NCI-H748 treated with DMSO at 0.1 percent for 48 hours (cell line): ENCODE measurements at places on chromosomes 5 and 9.
A peak's percentile ranks its signal among the peaks of the same experiment; 100 is the strongest.

DNA sequence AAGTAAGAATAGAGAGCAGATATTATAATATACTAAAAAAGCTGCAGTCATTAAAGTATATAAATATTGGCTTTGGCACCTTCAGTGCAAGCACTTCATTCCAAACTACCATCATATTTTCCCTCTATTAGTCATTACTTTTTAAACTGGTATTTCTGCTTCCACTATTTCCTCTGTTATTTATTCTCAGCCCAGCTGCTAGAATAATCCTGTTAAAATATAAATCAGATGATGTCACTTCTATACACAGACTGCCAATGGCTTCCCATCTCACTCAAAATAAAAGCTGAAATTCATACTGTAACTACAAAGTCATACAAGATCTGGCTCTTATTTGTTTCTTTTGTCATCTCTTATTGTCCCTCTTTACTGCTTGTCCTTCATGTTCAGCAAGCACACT lies 432.9 kb downstream of the TLE4 start:
- DNase-seq: no peak

GRCh38 chr5:176441921-176442323 lies 6.3 kb upstream of the FAF2 start:
- no peak for DNase-seq

GRCh38 chr5:169788168-169788567 lies 151.1 kb downstream of the DOCK2 start:
- DNase-seq: no peak

DNA sequence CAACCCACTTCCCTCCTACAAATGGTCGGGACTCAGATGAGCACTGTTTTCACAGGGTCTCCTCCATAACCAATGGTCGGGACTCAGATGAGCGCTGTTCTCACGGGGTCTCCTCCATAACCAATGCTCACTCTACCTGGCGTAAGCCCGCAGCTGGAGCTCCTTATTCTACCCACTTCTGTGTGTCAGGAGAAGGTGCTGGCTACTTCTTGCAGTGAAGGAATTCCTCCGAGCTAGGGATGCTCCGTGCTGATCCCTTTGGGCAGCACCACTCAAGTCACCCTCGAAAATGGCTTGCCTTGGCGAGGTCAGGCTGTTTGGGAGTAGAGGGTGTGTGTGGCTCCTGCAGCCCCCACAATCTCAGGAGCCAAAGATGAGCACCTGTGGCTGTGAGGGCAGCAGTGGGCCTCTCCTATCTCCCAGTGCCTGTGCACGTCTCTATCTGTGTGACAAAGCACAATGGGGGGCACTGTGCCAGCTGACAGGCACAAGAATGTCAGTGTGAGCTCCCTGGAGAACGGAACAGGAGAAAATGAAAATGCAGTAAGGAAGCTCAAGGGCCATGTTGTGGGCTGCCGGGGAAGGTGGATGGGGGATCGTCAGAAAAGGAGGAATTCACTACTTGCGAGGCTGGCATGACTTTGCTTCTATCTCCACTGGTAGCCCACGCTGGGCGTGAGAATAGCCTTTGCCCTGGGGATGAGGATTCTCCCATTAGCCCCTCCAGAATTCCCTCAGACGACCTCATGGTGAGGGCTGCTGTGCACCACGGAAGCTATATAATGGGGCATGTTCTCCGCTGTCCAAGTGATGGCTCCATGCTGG lies 3.9 kb upstream of the BTNL9 start:
- no peak for DNase-seq

GRCh38 chr9:4691795-4692194 lies 12.4 kb downstream of the CDC37L1 start:
- no peak for DNase-seq

GRCh38 chr5:116912221-116912620 lies 337.6 kb upstream of the SEMA6A start:
- no peak for DNase-seq

DNA sequence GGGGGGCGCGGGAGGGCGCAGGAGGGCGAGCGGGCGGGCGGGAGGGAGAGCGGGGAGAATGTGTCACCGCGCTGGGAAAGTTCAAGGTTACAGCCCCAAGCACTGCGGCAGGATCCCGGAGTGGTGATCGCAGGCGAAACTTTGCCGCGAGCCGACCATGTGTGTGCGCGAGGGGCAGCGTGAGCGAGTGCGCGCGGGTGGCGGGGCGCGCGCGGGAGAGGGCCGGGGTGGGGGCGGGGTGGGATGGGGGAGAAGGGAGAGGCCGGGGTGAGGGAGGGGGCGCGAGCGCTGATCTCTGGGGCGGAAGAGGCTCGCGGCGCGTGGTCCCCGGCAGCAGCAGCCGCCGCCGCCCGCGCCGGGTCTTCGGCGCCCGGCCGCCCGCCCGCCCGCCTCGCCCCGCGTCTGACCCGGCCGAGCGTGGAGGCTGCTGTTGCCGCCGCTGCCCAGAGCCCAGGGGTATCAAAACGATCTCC lies at the start of gene NFIB:
Gene NFIB (minus strand): TSS at position 191 of the 473 bp plus-strand sequence. CDS start 630 bp downstream, outside the sequence.
- DNase-seq: no peak

GRCh38 chr5:156834916-156835315 lies 15.2 kb upstream of the PPP1R2B start:
- DNase-seq: no peak

- no peak for DNase-seq
These were observed 234.7 kb downstream of the NR2F1-AS1 start for GRCh38 chr5:93346301-93346700.

- DNase-seq: no peak
These were observed 215.8 kb upstream of the TRIM32 start for GRCh38 chr9:116471093-116471906.

DNA sequence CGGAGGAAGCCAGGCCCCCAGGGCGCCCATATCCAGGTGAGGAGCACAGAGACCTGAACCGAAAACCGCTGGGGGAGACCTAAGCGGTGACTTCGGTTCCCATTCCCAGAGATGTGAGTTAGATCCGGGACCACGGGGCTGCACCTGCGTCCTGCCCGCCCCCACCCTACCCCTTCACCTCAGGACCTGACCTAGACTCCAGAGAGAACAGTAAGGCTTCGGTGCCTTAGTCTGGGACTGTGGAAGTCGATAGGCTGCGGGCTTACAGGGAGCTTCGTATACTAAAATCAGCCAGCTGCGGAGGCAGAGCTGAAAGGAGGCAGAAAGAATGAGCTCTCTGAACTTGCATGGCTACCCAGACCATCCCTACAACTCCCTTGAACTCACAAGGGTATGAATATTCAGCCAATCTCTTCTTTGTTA lies 518 bp upstream of the FAM13B start:
- no peak for DNase-seq

DNA sequence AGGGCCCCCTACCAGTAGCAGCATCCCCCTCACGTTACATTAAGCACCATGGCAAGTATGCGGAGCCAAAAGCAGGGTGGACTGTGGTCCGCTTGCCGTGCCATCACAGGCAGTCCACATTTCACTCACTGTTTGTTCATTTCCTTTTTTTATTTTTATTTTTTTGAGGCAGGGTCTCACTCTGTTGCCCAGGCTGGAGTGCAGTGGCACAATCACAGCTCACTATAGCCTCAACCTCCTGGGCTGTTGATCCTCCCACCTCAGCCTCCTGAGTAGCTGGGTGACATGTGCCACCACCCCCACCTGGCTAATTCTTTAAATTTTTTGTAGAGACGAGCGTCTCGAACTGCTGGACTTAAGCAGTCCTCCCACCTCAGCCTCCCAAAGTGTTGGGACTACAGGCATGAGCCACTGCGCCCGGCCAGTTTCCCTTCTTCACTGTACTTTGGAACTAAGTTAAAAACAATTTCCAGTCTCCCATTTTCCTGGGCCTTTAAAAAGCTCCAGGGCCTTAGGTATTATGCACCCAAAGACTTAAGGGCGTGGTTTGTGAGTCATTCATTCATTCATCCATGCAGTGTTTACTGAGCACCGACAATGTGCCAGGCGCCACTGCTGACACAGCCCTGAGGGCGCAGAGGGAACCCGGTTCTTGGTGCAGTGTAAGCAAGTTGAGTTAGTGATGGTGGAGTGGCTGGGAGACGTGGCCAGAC lies 19.9 kb downstream of the PRRX2 start:
- no peak for DNase-seq

DNA sequence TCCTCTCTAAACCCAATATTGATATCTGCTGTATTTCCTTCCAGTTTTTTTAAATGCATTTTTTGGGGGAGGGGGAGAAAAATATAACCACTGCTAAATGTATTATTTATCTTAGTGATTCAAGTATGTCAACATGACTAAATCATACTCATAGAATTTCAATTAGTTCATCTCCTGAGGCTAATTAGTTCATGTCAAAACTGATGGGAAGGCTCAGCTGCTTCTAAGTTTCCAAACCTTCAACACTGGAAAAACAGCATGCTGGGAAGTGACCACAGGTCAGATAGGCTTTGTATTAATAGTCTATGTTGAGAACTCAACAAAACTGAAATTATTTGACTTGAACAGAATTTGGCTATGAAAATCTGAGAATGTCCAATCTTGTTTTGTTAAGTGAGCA lies 118.7 kb downstream of the TTLL11 start:
- no peak for DNase-seq

- no peak for DNase-seq
These were observed 71.8 kb downstream of the CAST start for GRCh38 chr5:96733771-96734500.

DNA sequence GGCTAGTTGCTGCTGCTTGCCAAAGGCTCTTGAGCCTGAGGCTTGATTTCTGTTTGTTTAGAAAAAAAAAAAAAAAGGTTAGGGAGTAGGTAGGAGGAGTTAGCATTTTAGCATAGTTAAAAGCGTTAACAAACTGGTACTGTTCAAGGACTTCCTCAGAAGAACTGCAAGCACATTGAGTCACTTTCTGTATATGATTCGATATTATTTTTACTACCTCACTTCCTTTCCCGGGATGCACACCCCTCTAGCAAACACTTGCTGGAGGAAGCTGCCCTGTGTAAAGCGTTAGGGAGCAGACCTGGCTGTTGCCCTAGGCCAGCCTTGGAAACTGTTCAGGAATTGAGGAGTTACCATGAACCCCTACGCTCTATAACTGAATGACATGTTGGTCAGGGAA lies 15.7 kb upstream of the CEP120 start:
- no peak for DNase-seq

DNA sequence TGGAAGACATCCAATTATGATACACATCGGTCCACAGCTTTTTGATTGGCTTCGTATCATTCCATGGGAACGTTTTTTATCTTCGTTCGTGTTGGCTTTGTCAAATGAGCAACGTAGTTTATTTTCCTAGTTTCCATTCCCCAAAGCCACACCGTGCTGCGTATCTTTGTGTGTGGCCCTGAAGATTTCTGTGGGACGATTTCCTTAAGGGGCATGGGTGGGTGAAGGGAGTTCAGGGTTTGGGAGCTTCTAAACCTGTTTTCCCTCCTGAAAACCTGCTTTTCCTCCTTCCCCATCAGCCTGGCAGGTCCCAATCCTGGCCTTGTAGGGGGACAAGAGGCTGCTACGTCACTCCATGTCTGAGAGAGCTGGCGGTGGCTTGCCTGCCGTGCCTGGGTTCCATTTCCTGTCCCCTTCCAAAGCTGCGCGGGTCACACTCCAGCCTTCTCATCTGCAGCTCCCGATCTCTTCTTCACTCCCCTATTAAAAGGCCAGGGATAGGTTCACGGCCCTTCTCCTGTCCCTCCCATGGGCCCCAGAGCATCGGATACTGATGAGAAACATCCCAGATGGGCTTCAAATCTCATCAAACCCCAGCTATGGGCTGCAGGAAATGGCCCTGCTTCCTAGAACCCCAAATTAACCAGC lies 23.5 kb upstream of the ASS1 start:
- no peak for DNase-seq

DNA sequence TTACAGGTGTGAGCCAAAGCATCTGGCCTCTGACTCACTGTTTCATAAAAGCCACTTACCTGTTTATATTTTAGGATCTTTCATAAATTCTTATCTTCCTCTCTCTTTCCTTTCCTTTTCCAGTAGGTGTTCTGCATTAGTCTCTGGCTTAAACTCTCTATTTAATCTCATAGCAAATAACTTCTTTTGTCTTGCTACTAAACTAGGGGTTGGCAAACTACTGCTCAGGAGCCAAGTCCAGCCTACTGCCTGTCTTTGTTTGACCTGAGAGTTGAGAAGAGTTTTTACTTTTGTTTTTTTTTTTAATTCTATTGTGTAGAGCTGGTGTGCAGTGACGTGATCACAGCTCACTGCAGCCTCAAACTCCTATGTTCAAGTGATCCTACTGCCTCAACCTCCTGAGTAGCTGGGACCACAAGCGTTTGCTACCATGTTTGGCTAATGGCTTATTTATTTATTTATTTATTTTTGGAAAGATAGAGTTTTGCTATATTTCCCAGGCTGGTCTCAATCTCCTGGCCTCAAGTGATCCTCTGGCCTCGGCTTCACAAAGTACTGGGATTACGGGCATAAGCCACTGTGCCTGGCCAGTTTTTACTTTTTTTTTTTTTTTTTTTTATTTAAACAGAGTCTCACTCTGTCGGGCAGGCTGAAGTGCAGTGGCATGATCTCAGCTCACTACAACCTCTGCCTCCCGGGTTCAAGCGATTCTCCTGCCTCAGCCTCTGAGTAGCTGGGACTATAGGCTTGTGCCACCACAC lies 5.4 kb upstream of the NDFIP1 start:
- DNase-seq: no peak

DNA sequence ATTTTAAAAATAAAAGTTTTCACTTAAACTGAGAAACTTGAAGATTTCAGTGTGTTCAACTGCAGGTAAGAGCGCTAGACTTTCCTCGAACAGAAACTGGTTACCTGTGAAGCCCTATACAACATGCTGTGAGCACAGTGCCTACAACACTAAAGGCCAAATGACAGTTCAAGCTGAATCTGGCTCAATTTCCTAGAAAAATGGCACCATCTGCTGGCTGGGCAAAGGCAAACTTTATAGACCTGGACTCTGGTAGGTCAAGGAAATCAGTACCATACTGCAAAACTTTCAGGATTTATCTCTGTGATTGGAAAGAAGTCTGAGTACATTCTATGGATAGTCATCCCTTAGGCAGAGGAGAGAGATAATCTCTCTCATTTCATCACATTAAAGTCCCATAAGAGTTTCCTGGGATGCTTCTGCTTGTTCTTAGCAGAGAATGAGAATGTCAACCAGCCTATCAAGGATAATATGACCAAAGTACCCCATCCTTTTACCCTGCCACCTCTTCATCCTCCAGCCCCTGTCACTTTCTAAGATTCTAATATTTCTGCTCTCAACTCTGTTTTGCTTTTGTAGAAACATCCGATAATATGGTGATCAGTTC lies 31.8 kb upstream of the FOXB2 start:
- peak; percentile 85 for DNase-seq

- no peak for DNase-seq
These were observed 95.8 kb upstream of the DAP start for GRCh38 chr5:10856683-10857337.

- DNase-seq: no peak
These were observed 11.1 kb downstream of the FGF1 start for GRCh38 chr5:142674531-142675469.

- peak; percentile 43 for DNase-seq
These were observed 34.0 kb upstream of the ZNF484 start for GRCh38 chr9:92911511-92912475.

GRCh38 chr5:14223372-14223771 lies 80.2 kb downstream of the TRIO start:
- DNase-seq: no peak
